CD14-positive monocyte (primary cell): ENCODE measurements at places on chromosomes 4 and X.

DNA sequence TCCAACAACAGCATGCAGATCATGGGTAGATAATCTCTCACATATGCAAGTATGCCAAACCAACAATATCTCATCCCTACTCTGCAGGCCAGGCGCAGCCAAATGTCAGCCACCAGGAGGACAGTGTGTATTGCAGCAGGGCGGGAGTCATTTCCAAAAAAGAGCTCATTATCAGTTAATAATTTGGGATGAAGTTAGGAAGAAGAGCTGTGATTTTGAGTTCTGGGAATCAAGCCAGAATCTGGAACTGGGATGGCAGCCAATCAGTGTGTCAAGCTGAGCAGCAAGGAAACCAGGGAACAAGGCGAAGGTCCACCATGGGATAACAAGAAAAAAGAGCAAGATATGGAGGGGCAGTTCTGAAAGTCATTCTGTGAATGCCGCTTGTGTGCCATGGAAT is 88.2 kb upstream of the CAMK2D start:
- DNase-seq: no peak

DNA sequence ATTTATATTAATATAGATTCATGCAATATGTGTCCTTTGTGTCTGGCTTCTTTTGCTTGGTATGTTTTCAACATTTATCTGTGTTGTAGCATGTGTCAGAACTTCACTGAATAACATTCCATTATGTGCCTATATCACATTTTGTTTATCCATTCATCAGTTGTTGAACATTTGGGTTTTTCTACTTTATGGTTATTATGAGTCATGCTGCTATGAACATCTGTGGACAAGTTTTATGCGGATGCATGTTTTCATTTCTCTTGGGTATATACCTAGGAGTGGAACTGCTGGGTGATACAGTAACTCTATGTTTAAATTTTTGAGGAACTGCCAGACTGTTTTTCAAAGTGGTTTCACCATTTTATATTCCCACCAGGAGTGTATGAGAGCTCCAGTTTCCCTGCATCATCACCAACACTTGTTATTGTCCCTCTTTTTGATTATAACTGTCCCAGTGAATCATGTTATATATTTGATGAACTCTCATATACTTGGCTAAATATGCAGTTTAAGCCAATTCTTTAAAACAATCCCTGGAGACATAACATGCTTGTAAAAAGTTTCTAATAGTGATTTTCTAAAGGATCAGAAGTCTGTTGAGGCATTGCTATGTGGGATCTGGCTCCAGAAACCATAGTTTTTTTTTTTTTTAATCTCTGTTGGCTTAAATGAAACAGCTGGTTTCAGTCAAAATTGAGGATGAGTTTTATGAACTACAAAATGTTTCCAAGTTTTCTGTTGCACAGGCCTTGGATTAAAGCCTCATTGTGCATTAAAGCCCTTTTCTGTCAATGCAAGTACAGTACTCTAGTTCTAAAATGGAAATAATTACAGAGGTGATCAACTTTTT is 21.6 kb upstream of the REPS2 start:
- DNase-seq: no peak

DNA sequence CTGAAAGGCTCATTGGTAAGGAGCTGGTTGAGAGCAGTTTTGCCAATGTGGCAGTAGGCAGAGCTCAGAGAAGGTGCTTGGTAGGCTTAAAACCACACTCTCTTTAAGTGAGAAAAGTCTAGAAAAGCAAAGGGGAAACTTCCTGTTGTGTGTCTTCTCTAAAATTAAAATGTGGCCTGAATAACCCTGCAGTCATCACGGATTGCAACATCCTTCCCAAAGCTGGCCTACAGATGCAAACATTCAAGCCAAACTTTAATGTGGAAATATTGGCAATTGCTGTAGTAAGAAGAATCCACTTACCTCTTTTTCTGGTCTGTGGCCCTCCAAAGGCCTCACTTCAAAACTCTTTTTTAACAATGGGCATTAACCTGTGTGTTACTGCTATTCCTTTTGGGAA is 348.5 kb downstream of the OPHN1 start:
- DNase-seq: peak; percentile 43

- no peak for DNase-seq
Observed at GRCh38 chr4:67874986-67875385, 8.8 kb downstream of the TMPRSS11D start.

GRCh38 chrX:126575911-126576310 is 23.3 kb upstream of the DCAF12L1 start:
- DNase-seq: no peak

DNA sequence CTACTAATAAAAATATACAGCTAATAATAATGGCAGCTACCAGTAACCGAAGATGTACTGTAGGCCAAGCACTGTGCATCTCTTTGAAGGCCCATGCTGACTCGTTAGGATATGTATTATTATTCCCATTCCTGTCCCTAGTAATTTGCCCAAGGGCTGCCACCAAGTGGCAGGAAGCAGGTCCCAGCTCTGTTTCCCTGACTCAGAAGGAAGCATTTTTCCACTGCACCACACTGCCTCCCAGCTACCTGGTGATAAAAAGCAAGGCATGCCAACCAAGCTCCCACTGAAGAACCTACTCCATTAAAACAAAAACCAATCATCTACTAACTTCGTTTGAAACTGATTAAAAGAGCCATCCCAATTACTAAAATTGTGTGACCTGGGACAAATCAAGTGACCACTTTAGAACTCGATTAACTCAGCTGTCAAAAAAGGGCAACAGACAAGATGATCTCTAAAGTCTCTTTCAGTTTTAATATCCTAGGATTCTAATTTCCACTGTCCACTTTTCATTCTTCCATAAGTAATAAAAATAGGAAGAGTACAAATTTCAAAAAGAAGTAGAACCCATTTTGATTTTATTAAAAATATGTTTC is 24.3 kb upstream of the PGM2 start:
- no peak for DNase-seq
